ENCODE measurements at places on chromosomes 11 and 22.

DNA sequence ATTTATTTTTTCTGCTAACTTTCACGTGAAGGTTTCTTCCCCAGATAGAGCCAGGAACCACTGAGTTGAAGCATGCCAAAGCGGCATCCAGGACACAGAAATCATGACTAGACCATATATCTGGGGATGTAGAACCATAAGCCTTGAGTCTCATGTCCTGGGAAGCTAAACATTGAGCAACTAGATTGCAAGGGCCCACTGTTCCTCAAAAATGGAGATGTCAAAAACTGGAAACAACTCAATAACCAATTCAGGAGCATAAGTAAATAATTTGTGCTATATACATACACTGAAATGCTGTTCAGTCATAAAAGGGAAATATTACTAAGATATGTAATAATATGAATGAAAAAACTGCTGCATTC is 29.0 kb upstream of the CARD16 start:
- DNase-seq: no peak

- no peak for DNase-seq
Measured at GRCh38 chr11:22244986-22245592, 52.2 kb downstream of the ANO5 start.

- no peak for DNase-seq
Measured at GRCh38 chr11:20611892-20612291, 12.5 kb downstream of the SLC6A5 start.

DNA sequence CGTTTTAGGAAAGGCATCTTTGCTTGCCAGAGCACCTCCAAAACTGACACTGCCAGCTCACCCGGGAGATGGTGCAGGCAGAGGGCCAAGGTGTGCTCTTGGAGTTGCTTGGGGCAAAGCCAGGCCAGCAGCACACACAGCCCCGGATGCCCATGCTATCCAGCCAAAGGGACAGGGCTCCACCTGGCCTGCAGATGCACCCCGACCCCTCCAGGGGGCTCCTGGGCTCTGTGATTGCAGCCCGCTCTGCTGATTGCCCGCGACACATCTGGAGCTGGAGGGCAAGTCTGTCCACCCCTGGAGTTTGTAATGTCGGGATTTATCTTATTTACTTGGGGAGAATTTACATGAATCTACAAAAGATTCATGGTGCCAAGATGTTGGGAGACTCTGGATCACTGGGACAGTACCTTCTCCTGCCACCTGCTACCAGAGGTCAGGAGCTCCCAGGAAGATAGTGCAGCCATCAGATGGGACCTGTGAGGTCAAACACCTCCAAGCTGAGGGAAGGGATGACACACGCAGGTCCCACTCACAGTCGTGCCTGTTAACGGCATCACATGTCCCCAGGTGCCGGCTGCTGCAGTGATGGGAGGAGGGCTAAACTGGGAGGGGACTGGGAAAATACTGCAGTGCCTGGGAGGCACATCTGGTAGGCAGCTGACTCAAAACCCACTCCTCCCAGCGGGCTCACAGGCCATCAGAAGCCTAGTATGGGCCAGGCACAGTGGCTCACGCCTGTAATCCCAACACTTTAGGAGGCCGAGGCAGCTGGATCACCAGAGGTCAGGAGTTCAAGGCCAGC is 17.2 kb downstream of the CBX7 start:
- no peak for DNase-seq

DNA sequence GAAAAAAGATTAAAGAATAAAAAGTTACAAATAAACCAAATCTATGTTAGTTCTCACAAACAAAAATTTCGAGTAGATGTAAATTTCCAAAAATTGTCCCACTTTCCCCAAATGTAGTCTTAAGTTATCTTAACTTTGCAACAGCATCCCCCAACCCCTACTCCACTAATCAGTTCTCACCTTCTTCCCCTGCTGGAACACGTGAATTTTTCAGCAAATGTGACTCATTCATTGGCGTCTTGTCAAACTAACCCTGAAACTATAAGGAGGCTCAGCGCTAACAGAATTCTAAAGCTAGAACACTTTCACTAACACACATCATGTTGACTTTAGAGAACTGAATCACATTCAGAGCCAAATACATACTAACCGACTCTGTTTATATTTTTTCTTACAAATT is 46.1 kb downstream of the PHF21A start:
- DNase-seq: no peak

GRCh38 chr11:61049859-61050258 is 52.4 kb upstream of the CD5 start:
- DNase-seq: no peak

DNA sequence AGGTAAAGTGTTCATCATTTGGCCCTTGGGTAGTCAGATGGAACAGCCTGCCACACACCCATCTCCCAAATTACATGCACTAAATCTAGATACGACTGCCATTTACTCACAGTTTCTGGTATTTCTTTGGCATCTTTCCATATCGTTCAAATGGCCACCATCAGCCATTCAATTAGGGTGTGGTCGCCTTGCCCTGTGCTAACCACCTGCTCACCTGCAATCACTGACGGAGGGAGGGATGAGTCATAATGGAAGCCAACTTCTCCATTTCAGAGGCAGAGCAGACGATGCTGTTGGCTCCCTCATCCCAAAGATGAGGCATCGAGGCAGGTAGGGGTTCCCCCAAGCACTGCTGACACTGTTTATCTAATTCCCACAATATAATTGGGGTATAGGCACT is 14.6 kb downstream of the MS4A6A start:
- no peak for DNase-seq

- DNase-seq: no peak
Measured at GRCh38 chr22:34812631-34813030, 253.3 kb upstream of the ISX start.

DNA sequence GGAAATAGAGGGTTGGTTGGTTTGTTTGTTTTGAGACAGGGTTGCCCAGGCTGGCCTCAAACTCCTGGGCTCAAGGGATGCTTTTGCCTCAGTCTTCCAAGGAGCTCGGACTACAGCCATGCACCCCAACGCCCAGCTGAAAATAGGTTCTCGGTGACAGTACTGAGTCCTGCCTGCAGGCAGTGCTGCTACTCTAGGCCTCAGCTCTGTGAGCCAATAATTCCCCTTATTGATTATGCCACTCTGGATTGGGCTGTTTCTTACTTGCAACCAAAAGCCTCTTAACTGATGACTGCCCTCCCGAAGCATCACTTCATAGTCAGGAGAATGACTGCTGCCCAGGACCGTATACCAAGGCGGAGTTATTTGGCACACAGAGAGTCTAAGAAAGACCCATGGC is 1.2 kb upstream of the C11orf16 start:
- no peak for DNase-seq
